ENCODE measurements at places on chromosomes 7 and 10.

- no peak for DNase-seq
Measured at GRCh38 chr7:151539088-151539671, 19.5 kb upstream of the RHEB start.

DNA sequence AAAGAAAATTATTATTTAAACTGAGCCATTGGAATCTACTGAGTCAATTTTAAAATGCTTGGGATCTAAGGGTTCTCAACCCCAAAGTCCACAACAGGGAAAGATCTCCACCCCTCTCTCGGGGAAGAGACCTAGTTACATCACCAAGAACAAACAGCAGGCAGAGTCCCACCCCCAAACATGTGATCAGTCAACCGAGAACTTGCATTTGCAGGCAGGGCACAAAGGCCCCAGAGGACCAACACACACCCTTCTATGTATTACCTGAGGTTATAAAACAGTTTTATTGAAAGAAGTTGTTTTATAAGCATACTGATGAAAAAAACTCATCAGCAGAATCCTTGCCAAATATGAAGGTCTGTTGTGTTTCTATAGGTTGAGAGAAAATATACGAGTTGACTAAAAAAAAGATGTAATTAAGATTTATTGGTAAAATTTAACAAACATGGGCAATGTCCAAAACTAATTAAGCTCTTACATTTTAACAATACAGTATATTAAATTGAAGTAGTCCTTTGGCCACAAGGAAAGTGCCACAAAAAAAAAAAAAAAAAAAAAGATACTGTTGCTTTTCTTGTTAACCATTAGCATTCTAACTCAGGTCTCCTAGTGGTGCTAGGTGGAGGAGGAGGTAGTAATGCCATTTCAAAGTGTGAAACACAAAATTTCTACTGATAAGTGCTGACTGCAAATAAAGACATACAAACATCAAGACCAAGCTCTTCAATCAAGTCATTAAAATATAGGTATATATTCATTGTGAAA, 975 bp upstream of the USP54 start:
- no peak for DNase-seq

- DNase-seq, result no peak
Measured at GRCh38 chr10:88150339-88150738, 286.9 kb downstream of the PTEN start.

- no peak for DNase-seq
Measured at GRCh38 chr7:106797937-106798336, 67.1 kb upstream of the PIK3CG start.

- no peak for DNase-seq
Measured at GRCh38 chr10:110994406-110995086, 75.1 kb downstream of the SHOC2 start.

DNA sequence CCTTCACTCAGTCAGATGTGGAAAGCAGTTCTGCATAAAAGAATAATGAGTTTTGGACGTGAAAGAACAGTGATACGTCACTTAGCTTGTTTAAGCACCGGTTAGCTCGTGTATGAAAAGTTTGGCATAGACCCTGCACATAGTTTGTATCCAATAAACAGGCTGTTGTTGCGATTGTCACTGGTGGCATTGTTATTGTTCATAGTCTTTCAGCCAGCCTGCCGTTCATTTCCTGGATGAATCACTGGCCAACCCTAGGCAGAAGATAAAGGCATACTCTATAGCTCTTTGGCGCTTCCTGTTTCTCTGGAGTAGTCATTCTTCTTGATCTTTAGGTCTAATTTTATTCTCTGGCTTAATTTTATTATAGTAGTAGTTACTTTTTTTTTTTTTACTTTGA, 57.8 kb upstream of the ANKRD30A start:
- no peak for DNase-seq

DNA sequence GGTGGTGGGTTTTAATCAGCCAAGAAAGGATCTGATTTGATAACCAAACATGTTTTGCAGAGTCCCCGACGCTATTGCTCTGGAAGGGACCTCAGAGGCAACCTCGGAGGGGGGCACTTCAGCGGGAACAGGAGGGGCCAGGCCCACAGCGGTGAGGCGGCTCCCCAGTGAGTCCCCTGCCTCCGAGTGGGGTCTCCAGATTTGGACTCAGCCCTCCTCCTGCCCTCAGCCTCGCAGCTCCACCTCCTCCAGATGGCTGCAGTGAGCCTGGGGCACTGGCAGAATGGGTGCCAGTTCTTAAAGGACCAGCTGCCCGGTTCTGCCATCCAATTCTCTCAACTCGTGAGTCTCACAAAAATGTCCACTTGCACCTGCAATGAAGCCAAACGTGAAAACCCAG, 61.0 kb upstream of the NANOS1 start:
- no peak for DNase-seq

- no peak for DNase-seq
Measured at GRCh38 chr7:142548978-142549377, 200.3 kb upstream of the PRSS1 start.

- no peak for DNase-seq
Measured at GRCh38 chr7:120165227-120165626, 107.7 kb upstream of the KCND2 start.

DNA sequence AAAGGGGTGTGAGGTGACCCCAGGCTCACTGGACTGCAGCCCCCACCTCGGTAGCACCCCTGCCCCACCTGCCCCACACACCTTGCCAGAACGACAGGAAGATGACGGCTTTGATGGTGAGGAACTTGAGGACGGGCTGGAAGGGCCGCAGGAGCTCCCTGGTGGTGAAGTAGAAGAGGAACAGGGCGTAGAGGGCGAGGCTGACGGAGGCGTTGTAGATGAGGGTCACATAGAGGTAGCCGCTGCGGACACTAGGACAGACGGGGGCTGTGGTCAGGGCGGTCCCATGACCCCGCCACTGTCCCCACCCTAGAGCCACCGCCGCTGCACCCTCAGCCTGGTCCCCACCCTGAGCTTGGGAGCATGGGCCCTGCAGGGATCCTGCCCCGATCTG, 7.6 kb downstream of the TMEM184A start:
- DNase-seq, result no peak

All from trophoblast cell (in vitro differentiated cells and primary cell).